GOT3 (cell line): ENCODE measurements at places on chromosomes 6 and 20.
A peak's percentile ranks its signal among the peaks of the same experiment; 100 is the strongest.

- no peak for DNase-seq
Measured at GRCh38 chr6:166307082-166308032, 835 bp downstream of the PRR18 start.

DNA sequence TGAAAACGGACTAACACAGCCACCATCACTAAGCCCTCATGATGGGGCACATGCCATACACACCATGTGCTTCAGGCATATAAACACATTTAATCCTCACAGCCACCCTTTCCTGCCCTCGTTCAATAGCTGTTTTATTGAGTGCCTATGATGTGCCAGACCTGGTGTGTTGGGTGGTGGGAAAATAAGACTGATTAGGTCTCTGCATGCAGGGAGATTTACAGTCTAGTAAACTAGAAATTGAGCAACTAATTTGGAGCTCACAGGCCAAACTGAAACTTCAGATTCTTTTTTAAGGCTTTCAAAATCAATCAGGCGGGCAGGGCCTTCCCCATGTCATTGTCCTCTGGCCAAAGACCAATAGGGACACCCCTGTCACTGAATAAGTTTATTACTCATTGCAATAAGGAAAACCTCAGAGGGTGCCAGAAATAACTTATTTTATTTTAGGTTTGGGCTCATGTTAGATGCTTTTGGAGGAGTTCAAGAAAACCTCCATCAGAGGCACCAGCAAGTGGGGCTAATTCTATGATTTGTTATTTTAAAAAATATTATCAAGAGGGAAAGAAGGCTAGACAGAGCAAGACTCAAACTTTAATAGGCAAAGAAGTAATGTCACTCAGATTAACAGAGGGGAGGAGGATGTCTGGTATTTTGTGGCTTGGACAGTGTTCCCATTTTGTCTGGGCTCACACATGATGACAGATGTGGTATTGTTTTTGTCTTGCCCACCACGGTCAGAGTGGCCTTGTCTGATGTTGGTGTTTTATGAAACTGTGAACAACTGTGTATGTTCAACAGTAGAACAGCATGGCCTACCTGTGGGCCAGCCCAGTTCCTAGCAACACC, 12.0 kb downstream of the ZFP64 start:
- no peak for DNase-seq

DNA sequence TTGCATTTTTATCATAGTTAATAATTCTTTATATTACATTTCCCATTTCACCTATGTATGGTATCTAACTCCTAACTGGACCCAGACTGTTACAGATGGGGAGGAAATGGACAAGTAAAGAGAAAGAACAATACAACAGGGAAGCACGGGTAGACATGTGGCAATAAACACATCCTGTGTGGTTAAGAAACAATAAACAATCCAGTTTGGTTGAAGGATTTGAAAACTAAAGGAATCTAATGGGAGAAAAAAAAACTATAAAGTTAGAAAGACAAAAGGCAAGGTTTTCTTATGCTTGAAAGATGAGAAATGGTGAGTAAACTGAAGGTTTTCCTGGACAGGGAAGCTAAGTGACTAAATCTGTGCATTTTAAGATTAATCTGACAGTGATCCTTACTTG, 34.9 kb upstream of the ALDH8A1 start:
- DNase-seq: no peak

DNA sequence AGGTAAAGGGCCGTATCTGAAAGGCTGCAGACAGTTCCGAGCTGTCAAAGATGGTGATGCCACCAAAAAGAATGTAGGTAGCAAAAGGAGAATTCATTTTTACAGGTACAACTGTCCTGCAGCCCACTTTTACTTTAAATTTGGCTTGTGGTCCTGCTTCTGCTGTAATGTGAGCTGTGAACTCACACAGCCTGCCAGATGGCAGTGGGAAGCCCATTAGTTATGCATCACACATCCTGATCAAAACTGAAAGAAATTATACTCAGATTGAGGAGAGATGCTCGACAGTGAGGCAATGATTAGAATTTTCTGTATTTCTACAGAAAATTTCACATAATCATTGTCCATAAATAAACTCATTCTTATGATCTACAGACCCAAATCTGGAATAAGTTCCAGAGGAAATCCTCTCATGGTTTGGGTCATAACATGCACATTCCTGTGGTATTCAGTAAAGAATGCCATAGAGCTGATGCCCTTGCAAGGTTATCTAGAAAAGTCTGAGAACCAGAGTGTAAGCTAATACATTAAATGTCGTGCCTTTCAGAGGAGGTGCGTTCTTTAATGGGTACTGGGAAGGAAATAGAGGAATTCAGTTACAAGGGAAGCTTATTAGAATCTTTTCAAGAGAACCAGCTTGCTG, 23.9 kb upstream of the E2F3 start:
- DNase-seq: no peak

DNA sequence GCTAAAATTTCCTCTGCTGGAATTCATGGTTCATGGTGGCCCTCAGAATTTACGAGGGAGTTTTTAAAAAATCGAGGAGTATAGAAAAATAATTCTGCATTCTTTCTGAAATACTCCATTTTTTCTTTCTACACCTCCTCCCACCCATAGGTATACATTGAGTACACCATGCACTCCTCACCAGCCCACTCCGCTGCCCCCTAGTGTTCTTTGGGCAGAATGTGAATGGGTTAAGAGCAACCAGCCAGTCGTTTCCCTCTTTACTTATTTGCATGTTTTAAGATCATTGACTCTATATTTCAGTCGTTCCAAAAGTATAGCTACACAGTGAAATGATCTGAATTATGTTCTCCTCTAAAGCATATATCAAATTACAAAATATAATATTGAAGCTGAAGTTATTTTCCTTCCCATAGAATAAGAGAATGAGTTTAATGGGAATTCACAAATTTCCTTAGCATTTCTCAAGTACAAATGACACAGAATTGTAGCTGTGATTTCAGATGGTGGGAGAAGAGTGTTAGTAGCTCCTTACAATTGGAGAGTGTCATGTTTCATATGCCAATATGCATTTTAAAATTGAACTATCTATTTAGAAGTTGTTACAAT, 977.7 kb upstream of the SLC35B3 start:
- DNase-seq: no peak

DNA sequence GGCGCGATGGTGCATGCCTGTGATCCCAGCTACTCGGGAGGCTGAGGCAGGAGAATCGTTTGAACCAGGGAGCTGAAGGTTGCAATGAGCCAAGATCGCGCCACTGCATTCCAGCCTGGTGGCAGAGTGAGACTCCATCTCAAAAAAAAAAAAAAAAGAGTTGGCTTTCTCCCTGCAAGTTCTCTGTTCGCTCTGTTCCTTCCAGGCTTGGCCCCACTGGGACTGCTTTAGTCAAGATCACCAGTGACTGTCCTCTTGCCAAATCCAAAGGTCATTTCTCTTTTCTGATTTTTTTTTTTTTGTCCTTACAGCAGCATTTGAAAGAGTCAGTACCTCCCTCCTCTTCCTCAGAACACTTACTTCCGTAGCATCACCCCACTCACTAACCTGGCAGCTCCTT, 10.8 kb upstream of the GNRH2 start:
- no peak for DNase-seq

GRCh38 chr6:3532296-3532916, 75.6 kb upstream of the SLC22A23 start:
- no peak for DNase-seq

DNA sequence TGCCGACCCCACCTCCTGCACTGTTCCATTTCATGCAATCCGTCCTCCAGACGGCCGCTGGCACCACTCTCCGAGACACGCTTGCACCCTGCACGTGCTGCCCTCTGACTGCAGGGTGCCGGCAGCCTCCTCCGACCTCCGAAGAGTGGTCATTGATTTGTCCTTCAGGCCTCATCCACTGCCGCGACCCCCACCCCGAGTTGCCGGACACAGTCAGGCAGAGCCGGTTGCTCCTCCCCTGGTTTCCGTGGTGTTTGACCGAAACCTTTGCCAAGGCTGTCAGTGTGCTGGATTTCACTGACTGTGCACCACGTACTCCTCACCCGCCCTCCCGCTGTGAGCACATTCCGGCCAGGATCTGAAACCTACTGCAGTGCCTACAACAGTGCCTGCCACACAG, 156.4 kb upstream of the PDE10A start:
- peak; percentile 14 for DNase-seq

DNA sequence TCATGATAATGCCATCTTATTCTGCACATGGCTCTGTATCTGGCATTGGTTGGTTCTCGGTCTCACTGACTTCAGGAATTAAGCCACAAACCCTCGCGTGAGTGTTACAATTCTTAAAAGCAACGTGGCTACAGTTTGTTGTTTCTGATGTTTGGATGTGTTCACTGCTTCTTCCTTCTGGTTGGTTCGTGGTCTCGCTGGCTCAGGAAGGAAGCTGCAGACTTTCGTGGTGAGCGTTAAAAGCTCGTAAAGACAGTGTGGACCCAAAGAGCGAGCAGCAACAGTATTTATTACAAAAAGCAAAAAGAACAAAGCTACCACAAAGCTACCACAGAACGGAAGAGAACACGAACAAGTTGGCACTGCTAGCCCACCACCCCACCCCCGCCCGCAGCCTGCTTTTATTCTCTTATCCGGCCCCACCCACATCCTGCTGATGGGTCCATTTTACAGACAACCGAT, 51.1 kb downstream of the MYLIP start:
- DNase-seq: no peak

GRCh38 chr6:166168616-166169548, 1.2 kb upstream of the TBXT start:
- no peak for DNase-seq

- DNase-seq: no peak
Measured at GRCh38 chr6:155265843-155266535, 2.2 kb downstream of the CLDN20 start.

- peak; percentile 43 for DNase-seq
Measured at GRCh38 chr20:20837574-20838021, 125.2 kb upstream of the RALGAPA2 start.

DNA sequence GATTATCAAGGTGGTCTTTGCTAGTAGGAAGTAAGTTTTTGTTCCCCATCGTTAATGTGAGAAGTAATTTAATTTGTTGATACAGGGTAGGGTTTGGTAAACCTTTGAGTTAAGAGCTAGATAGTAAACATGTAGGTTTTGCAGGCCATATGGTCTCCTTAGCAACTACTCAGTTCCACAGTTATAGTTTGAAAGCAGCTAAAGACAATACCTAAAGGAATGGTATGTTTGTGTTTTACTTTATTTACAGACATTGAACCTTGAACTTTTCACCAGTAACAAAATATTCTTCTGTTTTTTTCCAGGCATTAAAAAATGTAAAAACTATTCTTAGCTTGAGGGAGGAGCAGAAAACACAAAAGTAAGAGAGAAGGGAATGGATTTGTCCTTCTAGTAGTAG, 1.7 kb downstream of the CAP2 start:
- DNase-seq: no peak

DNA sequence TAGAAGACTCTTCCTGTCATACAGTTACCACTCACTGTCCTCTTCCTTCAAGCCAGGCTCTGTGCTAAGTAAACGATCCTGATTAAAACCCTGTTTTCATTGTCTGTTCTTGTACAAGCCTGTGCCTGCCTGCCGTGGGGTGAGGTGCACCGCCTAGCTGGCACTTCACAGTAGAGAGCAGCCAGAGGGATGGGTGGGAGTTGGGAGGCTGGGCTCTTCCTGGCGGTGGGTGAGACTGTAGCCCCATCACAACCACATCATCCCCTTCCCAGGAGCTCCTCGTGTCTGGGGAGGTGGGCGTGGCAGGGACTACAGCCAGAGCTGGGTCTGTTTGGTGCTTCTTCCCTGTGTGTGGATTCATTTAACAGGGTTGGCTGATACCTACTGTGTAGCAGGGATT, 382.0 kb downstream of the TAF4 start:
- DNase-seq: no peak

DNA sequence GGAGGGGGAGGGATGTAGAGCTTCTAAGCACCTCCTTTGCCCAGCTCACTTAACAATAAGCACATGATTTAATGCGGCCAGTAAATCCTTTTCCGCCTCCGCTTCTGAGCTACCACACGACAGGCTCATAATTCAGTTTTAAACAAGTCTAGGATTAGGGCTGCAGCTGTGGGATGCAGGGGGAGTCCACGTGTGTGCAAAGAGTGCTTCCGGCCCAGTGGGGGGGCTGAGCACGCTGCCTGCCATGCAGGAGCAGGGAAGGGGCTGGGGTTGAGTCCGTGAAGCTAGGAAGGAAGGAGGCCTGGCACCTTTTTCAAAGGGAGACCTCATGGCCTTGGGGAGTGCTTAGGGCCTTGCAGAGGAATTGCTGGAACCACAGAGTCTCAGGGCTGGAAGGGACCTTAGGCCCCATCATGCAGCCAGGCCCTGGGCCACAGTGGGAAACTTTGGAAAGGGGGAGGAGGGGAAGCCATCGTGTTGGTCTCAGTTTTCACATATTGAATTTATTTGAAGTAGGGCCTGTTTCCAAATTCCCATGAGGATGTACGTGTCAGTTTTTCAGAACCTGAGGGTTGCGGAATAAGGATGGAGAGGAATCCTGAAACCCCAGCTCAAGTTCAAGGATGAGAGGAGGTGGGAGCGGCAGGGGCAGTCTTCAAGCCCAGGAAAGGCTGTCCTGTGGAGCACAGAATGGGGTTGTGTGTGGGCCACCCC, 96.1 kb downstream of the VEGFA start:
- no peak for DNase-seq

- no peak for DNase-seq
Measured at GRCh38 chr20:2399390-2399789, 18.7 kb downstream of the TGM6 start.

GRCh38 chr20:3133155-3133554, 26.5 kb downstream of the FASTKD5 start:
- DNase-seq: no peak

DNA sequence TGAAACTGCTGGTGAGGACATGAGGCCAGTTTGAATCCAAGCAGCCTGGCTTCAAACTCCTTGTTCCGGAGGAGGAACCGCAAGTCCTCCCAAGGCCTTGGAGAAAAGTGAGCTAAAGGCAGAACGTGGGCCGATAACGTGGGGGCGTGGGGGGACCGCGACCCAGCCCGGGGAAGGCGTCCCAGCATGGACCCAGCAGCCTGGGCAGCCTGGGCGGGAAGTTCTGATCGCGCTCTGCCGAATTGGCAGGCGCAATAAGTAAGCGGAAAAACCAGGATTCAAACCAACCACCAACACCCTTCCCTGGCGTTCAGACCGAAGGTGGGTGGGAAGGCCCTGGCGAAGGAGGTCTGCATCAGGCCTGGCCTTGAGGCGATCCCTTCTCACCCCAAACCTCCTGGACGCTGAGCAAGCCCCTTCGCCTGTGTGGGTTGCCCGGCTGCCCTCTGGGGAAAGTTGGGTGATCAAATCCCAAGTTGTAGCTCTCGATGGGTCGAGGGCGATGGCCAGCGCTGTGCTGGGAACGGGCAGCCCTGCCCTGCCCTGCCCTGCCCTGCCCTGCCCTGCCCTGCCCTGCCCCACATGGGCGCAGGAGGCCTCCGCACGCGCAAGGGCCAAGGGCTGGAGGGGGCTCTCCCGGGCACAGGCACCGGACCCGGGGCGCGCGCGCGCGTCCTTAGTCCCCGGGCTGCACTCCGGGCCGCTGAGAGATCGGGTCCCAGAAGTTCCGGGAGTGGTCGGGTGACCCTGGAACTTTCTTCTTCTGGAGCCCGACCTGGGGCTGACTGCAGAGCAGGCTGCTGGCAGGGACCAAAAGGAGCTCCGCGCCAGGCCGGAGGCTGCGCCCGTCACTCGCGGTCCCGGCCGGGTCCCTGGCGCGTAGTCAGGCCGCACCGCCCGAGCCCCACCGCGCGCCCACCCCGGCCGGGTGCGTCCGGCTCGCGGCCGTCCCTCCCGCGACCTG, 637 bp upstream of the SLC22A3 start:
- no peak for DNase-seq

- no peak for DNase-seq
Measured at GRCh38 chr6:106908386-106908840, 66.1 kb downstream of the CD24 start.
